GM06990 (cell line): ENCODE measurements at places on chromosomes 4 and X.

- DNase-seq = peak; percentile 17
Observed at GRCh38 chr4:121462660-121463261, 81.9 kb upstream of the QRFPR start.

DNA sequence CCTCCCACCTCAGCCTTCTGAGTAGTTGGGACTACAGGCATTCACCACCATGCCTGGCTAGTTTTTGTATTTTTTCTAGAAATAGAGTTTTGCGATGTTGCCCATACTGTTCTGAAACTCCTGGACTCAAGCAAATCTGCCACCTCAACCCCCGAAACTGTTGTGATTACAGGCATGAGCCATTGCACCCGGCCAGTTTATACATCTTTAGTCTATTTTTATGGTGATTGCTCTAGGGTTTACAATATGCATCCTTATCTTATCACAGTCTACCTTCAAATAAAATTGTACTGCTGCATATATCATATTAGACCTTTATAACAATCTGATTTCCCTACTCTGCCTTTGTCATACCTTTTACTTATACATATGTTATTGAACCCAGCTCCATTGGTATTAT, 56.9 kb downstream of the SOWAHB start:
- no peak for DNase-seq

GRCh38 chr4:30968926-30969325, 248.8 kb downstream of the PCDH7 start:
- DNase-seq = no peak

DNA sequence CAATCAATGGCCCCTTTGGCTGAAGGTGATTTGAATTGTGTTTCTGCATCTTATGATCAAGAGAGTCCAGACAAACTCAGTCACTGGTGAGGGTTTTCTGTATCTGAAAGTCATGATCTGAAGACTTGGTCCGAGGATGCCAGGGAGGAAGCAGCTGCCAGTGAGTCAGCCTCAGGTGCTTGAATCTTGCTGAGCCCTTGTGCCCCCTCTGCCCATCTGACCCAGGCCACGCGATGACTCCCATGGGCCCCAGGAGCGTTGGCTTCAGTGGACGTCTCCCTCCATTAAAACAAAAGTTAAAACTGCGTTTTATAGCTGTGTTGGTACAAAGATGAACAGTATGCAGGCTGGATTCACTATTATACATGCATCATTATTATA, 62.0 kb downstream of the HTRA3 start:
- DNase-seq = no peak

- DNase-seq = no peak
Observed at GRCh38 chrX:44101281-44101680, 128.1 kb upstream of the NDP start.

DNA sequence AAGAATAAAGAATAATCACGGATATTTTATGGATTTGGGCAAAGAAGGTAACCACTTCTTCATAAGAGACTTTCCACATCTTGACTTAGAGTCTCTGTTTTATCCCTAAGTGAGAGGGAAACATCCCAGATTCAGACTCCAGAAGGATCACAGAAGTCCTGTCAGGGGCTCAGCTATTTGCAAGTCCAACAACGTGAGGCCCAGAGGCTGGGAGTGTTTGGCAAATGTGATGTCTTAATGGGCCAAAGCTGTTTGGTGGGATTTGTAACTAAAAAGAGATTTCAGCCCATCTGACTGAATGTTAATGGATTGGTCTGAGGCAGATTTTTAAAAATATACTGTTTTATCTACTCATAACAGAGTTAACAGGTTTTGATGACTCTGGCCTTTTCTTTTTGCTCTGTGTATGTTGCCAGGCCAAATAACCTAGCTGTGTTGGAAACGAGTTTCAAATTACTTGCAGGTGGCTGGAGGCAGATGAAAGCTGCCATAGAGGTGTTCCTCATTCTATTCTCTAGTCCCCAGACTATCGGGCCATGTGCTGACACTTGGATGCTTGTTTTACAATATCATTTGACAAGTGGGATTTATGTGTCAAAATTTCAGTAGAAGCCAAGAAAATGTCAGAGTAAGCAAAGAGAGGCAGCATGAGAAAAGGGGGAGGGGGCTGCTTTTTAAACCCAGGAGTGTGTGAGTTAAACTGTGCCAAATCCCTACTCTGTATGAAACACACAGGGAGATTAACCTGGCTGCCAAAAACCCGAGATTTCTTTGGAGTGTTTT, 330.9 kb downstream of the DCHS2 start:
- no peak for DNase-seq

GRCh38 chr4:5957076-5957475, 61.2 kb downstream of the C4orf50 start:
- no peak for DNase-seq

DNA sequence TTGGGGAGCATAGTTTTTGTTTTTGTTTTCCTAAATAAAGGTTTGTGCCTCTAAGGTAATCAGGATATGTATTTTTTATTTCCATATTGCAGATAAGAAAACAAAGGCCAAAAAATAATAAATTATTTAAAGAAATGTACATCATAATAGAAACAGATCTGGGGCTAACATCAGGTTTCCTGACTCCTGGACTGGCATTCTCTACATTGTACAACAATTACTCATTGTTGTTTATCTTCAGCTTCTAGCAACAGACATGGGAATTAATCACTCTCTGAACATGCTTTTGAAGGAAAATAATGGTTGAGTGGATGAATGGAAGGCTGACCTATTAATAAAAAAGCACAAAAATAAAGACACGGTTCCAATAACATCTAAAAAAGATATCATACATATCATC, 146.2 kb downstream of the KCNIP4 start:
- DNase-seq = no peak

DNA sequence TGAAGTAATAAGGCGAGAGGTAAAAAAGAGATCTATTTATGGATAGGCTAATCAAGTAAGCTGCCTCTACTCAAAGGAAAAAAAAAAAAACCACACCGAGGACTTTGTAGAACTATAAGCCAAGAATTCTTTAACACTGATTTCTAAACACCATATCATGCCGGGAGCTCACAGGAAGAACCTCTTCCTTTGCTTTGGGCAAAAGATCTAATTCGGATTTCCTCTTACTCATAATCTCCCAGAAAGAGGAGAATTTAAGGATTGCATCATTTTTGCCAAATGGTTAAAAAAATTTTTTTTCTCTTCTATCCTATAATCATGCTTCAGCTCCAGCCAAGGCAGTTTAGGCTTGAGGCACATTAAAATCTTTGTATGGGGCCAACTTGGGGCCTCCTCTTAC, 95.5 kb downstream of the ZNF827 start:
- no peak for DNase-seq

DNA sequence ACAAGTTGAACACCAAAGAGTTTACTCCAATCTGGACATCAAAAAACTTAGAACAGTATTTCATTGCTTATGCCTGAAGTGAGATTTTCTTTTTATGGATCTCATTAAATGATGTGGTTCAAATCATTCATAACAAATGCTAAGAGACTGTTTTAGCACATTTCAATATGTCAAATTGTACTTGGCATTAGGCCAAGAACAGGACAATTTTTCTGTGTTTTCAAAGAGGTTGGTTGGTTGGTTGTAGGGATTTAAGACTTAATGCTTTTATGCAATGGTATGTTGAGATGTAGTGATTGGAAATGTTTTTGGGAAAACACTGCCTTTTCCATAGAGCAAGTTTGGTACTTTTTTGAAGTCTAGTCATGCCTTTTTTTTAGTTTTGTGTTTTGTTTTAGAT, 510.4 kb downstream of the ZNF674 start:
- DNase-seq = no peak

DNA sequence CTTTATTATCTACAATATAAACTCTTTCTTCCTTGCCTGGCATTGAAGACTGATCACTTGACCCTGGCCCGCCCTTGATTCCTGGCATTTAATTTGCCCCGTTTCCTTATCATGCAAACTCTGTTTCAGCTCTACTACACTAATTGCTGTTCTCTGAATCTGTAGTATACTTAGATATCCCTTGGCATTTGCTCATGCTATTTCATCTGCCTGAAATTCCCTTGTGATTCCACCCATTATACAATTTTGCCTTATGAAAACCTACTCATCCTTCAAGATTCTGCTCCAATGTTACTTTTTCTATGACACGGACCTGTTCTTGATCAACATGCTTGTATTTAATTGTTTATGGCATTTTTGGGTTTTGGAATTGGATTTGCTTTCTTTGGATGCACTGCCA, 459.9 kb upstream of the AMOT start:
- no peak for DNase-seq

DNA sequence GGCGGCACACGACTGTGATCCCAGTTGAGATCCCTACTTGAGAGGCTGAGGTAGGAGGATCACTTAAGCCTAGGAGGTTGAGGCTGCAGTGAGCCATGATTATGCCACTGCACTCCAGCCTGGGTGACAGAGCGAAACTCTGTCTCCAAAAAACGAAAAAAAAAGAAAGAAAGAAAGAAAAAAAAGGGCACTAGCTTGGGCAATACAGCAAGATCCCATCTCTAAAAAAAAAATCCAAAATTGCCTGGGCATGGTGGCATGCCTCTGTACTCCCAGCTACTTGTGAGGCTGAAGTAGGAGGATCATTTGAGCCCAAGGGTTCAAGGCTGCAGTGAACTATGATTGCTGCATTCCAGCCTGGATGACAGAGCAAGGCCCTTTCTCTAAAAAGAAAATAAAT, 10.7 kb upstream of the KLHL15 start:
- no peak for DNase-seq

DNA sequence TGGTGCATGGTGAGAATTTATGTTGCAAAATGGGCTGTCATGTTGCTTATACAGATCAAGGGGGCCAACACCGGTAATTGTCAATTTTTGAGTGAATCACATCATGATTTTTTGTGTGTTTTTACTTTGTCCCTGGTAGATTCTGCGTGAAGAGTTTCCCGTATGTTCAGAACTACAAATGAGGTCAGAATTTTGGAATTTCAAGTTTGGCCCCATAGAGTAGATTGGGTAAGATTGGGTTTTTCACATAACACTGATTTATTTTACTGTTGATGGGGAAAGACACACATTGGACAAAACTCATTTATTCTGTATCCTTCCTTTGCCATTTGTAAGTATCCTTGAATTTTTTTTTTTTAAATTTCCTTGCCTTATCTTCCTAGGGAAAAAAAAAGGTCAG, 158.5 kb upstream of the MXRA5 start:
- no peak for DNase-seq

DNA sequence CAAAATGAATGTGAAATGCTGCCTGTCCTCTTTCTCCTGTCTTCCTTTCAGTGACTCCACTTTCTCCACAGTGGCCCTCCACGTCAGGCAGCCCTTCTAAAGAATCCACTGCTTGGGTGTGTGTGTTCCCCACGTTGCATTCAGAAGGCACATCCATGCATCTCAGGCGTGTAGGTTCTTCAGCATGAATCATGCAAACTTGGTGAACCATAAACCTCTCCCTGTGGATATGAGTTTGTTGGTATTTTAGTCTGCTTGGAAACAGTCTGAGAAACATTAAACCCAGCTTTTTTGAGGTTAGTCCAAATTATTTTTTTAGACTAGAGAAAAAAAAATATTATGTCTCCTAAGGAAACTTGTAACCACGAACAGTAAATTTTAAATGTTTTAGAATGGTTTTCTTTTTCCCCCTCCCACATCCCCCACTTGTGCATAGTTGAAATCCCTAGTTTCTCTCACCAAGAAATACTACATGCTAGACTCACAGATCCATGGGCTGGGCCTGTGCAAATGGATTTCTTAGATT, 251.6 kb downstream of the CBR4 start:
- DNase-seq = no peak

GRCh38 chrX:111355523-111356115, 56.4 kb downstream of the DCX start:
- no peak for DNase-seq

DNA sequence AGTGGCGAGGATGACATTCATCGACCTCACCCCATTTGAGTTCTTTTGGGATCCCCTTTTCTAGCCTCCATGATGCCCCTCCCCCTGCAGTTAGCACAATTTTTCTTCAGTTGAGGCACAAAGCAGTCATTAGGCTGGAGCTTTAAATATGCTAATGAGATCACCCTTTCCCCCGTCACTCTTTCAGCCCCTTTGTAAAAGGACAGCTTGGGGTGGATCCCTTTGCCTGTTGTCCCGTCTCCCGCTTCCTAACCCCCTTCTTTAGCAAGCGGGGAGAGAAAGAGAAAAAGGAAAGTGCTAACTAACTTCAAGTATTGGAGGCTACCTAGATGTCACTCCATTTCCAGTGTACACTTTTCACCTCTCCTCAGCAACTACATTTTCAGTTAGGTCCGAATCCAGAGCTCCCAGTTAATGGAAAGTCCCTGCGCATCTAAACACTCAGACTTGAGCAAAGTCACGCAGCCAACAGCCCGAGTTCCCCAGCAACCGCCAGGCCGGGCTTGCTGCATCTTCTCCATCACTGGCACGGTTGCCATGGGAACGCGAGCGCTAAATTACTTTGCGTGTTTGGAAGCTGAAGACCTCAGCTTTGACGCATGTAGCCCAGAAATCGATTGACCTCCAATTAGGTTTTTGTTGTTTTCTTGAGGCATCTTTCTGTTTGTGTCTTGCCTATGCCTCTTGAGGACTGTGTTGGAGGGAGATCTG, 76.8 kb downstream of the RTL5 start:
- DNase-seq = no peak

DNA sequence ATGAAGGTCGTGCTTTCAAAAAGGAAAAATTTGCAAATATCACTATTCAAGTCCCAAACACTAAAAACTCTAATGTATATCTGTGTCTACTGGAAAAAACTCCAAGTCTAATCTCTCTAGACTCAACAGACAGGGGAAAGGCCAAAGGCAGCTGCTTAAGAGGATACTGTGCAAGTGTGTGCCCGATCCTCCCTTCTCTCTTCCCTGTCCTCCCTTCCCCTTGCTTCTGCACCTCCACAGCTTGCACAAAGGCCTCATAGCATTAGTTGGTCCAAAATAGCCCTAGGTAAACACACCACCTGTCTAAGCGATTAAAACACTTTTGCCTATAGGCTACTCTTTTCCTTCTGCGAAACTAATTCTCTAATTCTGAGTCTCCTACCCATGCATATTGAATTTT, 10.6 kb downstream of the C4orf54 start:
- no peak for DNase-seq

DNA sequence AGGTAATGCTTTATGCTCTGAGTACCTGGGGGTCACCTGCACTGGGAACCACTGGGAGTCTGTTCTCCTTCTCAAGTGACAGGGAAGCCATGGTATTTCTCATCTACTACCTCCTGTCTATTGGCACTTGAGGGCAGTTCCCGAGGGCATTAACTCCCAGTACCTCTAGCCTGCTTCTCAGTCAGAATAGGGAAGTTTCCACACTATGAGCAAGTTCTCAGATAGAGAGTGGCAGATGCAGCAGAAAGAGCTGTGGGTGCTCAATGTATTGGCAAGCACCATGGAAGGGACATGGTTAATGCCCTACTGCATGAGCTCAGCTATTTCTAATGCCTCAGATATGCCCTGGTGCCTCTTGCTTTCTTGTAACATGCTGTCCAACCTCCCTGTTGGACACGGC, 74.1 kb downstream of the ANOS1 start:
- DNase-seq = no peak

DNA sequence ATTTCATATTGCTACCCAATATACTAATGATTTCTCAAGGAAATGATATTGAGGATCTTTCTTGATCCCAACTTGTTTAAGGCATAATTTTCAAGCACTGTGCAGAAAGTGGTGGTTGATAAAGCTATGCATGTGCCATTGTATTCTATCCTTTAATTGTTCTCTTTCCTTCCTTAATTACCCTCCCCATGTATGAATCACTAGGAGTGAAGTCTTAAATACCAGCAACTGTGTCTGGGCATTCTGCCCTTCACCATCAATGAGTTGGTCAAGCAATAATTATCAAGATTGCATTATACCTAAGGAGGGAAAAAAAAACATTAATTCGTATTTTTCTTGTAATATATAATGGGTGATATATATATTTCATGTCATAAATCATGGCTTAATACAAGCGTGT, 111.8 kb upstream of the FRMPD4 start:
- no peak for DNase-seq
